Activated naive CD4-positive, alpha-beta T cell treated with anti-CD3 and anti-CD28 coated beads for 36 hours (primary cell): ENCODE measurements at places on chromosomes 12 and 14. TPM values are rescaled to one million over a fixed set of nuclear protein-coding genes. Genes with fewer than 3 reads are reported as not detected.

FOXG1 gene
- not detected for total RNA-seq

CCDC175 gene
- not detected for total RNA-seq

SYT10 gene
- total RNA-seq, result not detected

GRCh38 chr14:89540009-89540829 is 123.2 kb upstream of the FOXN3 start:
- no peaks in the 10 kb centered on the region for H3K27me3 ChIP-seq
- peaks cover 3% of the 10 kb centered on the region for H3K36me3 ChIP-seq
- H3K27ac ChIP-seq, result no peak overlapping the region
- H3K4me1 ChIP-seq, result peaks cover 52% of the 10 kb centered on the region
- no peak overlapping the region for H3K4me3 ChIP-seq
